ENCODE measurements at places on chromosomes 1 and 21.

GRCh38 chr1:67564193-67564592, 120.8 kb upstream of the GADD45A start:
- no peak for DNase-seq

DNA sequence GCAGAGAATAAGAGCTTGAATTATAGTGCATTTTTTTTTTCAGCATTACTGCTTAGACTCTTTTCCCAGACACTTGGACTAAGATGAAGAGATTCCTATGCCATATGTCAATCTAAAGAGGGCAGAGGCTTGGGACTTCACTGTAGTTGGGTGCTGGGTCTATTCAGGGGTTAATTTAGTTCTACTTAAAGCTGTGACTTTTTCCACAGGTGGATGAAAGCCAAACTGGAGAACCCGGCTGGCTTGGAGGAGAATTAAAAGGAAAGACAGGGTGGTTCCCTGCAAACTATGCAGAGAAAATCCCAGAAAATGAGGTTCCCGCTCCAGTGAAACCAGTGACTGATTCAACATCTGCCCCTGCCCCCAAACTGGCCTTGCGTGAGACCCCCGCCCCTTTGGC, 104.8 kb downstream of the ATP5PO start:
- no peak for DNase-seq

GRCh38 chr1:177471244-177471643, 300.5 kb downstream of the BRINP2 start:
- no peak for DNase-seq

- DNase-seq, result no peak
Observed at GRCh38 chr1:41102653-41103052, 81.1 kb upstream of the SLFNL1 start.

DNA sequence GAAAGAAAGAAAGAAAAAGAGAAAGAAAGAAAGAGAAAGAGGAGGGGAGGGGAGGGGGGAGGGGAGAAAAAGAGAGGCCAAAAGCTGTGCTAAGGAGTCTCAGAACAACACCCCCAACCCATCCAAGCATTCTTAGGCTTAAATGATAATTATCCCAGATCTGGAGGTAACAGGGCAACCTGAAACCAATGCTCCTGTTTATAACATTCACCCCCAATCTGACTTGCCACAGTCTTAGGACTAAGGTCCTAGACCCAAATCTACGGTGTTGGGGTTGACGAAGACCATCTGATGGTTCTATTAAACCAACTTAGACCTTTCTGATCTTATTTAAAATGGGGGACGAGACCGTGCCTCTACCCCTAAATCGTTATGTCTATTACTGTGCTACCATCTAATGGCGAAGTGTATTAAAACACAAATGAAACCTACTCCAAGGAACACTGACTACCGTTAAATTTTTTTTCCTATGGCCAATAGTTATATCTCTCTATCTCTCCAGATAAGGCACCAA, 119.3 kb upstream of the CDC42BPA start:
- no peak for DNase-seq

GRCh38 chr1:5916572-5917280, 75.5 kb downstream of the NPHP4 start:
- DNase-seq, result no peak

- no peak for DNase-seq
Observed at GRCh38 chr1:43545695-43546387, 15.2 kb downstream of the PTPRF start.

DNA sequence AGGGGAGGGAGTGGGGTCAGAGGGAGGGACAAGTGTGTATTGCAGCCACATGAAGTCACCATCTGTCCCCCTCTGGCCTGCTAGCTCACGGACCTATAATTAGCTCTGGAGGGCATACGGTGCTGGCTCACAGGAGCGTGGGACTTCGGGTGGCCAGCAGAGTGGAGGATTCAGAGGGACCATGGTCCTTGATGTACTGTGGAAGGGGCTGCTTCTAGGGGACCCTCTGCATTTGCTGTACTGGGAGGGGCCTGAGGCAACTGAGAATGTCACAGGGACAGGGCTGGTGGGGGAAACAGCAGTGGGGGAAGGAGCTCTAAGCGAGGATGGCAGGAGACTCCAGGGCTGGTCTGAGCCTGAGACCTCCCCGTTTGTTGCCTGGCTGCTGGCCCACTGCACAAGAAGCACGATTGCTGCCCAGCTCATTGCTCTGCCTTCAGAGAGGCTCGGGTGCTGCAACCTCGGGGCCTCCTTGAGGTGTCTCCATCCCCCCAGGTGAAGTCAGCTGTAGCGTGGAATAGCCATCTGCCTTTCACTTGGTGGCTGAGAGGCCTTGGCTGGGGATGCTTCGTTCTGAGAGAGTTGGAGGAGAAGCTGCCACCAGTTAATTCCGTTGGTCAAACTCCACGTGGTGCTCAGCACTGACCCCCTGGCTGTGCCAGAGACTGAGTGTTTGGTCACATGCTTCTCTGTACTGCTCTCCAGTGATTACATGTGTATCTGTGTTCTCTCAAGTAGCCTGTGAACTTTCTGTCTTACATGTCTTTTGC, 2.7 kb downstream of the PPFIA4 start:
- no peak for DNase-seq

Data from bone marrow (tissue), 2 donors.